ENCODE measurements at places on chromosomes 6 and 20. TPM values are rescaled to one million over a fixed set of nuclear protein-coding genes. Genes with fewer than 3 reads are reported as not detected.

The C4B gene
- 0.35 TPM for total RNA-seq

The LST1 gene
- total RNA-seq: not detected

The ACTL10 gene
- 4.2 TPM for total RNA-seq

The LZTS3 gene
- total RNA-seq: 21.7 TPM

The SNAI1 gene
- total RNA-seq: 2.7 TPM

The COL20A1 gene
- total RNA-seq: not detected

The CD24 gene
- total RNA-seq: 7,557 TPM

The TAP1 gene
- 57.6 TPM for total RNA-seq

The CST1 gene
- total RNA-seq: not detected

The LY6G6D gene
- not detected for total RNA-seq

The FKBP1C gene
- 0.10 TPM for total RNA-seq

The STMND1 gene
- not detected for total RNA-seq

The EPHA7 gene
- 0.87 TPM for total RNA-seq

The BYSL gene
- total RNA-seq: 31.4 TPM

The ANGPT4 gene
- total RNA-seq: not detected

The PAX1 gene
- 0.10 TPM for total RNA-seq

The BTNL2 gene
- not detected for total RNA-seq

The RRAGD gene
- total RNA-seq: 4.2 TPM

The MAS1 gene
- not detected for total RNA-seq

The SNAP25 gene
- 0.35 TPM for total RNA-seq

The PRICKLE4 gene
- 0.52 TPM for total RNA-seq

The SLC17A1 gene
- total RNA-seq: 18.4 TPM

The ARHGAP40 gene
- 9.2 TPM for total RNA-seq

The PDE7B gene
- 3.2 TPM for total RNA-seq

The VGLL2 gene
- 0.17 TPM for total RNA-seq

The PLN gene
- total RNA-seq: not detected

The TRIM10 gene
- under 0.01 TPM for total RNA-seq

The MOXD1 gene
- total RNA-seq: 53.5 TPM

The CALHM6 gene
- 3.1 TPM for total RNA-seq

The AVP gene
- total RNA-seq: not detected

The NKX2-4 gene
- not detected for total RNA-seq

The TFAP2C gene
- total RNA-seq: not detected

The TFAP2A gene
- 2.3 TPM for total RNA-seq

The COL9A3 gene
- total RNA-seq: 0.35 TPM

The SAMD5 gene
- 0.87 TPM for total RNA-seq

The NRN1 gene
- total RNA-seq: 0.45 TPM

The ABHD16B gene
- not detected for total RNA-seq

The OVOL2 gene
- 2.1 TPM for total RNA-seq

The PACSIN1 gene
- total RNA-seq: under 0.01 TPM

The ZC3H12D gene
- 0.15 TPM for total RNA-seq

The R3HDML gene
- total RNA-seq: not detected

The ZSCAN26 gene
- total RNA-seq: 10.1 TPM

The TBXT gene
- total RNA-seq: not detected

The APCDD1L gene
- 5.7 TPM for total RNA-seq

The C20orf173 gene
- total RNA-seq: not detected

The RSPH3 gene
- 8.2 TPM for total RNA-seq

The KHDC1 gene
- total RNA-seq: 2.9 TPM
